ENCODE measurements at places on chromosomes 13 and 19. TPM values are rescaled to one million over a fixed set of nuclear protein-coding genes. Genes with fewer than 3 reads are reported as not detected.

- no peak for DNase-seq
These were observed 207.4 kb upstream of the RFC3 start for GRCh38 chr13:33610438-33611120.

The SLC15A1 gene
- not detected for total RNA-seq

- H3K27me3 ChIP-seq, result peaks cover 6% of the 10 kb centered on the region
- H3K27ac ChIP-seq, result no peak overlapping the region
- no peaks in the 10 kb centered on the region for H3K4me1 ChIP-seq
- H3K36me3 ChIP-seq, result no peaks in the 10 kb centered on the region
- no peak for DNase-seq
These were observed 40.7 kb upstream of the TNFSF11 start for GRCh38 chr13:42533336-42533591.

GRCh38 chr19:20926796-20927195 lies 3.7 kb downstream of the ZNF85 start:
- H3K27ac ChIP-seq, result no peak overlapping the region
- DNase-seq, result no peak
- no peaks in the 10 kb centered on the region for H3K4me1 ChIP-seq
- no peaks in the 10 kb centered on the region for H3K36me3 ChIP-seq
- H3K4me3 ChIP-seq, result no peak overlapping the region
- H3K27me3 ChIP-seq, result no peaks in the 10 kb centered on the region

The CPB2 gene
- total RNA-seq, result not detected

The ZNF429 gene
- total RNA-seq, result 5.3 TPM

The ZNF304 gene
- total RNA-seq, result 16.1 TPM

Measured in IMR-90 (cell line).